ENCODE measurements at places on chromosomes 7 and 10.

- no peak for DNase-seq
Measured at GRCh38 chr7:27079234-27079975, 16.4 kb downstream of the HOXA1 start.

DNA sequence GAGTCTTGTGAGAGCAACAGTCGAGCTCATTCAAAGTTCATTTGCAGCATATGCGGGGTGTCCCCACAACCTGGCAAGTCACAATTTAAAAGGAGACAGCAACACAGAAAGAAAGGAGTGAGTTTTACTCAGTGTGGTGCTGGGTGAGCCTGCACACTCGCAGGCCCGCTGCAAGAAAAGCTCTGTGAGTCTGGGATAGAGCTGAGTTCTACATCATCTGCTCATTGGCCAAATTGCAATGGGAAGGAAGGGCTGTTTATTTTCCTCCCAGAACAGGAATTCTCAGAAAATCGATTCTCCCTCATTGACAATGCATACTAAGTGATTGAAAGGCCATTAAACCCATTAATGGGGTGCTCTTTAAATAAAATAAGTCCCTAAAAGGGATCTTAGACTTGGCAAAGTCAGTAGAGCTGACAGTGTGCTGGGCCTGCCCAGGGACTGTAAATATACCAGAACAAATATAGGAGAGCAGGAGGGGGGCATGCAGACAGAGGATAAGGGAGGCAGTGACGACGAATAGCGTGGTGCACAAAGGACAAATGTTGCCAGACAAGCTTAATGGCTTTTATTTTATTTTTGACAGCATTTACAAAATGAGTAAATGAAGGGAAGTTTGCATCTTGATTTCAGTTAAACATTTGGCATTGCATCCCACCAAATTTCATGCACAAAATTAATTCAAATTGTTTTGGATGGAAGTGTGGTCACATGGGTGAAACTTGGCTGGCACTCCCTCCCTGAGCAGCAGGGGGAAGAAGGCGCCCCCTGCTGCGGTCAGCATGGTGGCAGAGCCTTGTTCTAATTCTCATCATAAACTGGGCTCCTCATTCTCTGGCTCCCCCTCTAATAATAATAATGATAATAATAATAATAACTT, 215.7 kb downstream of the SNX10 start:
- DNase-seq: no peak

GRCh38 chr10:89478085-89478738, 57.2 kb downstream of the SLC16A12 start:
- DNase-seq: no peak

GRCh38 chr7:82429408-82429807, 14.2 kb downstream of the CACNA2D1 start:
- no peak for DNase-seq

- no peak for DNase-seq
Measured at GRCh38 chr7:50149369-50149768, 56.3 kb upstream of the ZPBP start.

- no peak for DNase-seq
Measured at GRCh38 chr10:102131286-102132170, 1.3 kb upstream of the PPRC1 start.

- DNase-seq: no peak
Measured at GRCh38 chr7:134089446-134089845, 37.7 kb upstream of the LRGUK start.

GRCh38 chr7:9608560-9608959, 1175.2 kb downstream of the NXPH1 start:
- DNase-seq: no peak

GRCh38 chr7:90938371-90938770, 325.9 kb upstream of the FZD1 start:
- no peak for DNase-seq

GRCh38 chr7:75613351-75613750, 121.2 kb downstream of the SPDYE5 start:
- DNase-seq: no peak

DNA sequence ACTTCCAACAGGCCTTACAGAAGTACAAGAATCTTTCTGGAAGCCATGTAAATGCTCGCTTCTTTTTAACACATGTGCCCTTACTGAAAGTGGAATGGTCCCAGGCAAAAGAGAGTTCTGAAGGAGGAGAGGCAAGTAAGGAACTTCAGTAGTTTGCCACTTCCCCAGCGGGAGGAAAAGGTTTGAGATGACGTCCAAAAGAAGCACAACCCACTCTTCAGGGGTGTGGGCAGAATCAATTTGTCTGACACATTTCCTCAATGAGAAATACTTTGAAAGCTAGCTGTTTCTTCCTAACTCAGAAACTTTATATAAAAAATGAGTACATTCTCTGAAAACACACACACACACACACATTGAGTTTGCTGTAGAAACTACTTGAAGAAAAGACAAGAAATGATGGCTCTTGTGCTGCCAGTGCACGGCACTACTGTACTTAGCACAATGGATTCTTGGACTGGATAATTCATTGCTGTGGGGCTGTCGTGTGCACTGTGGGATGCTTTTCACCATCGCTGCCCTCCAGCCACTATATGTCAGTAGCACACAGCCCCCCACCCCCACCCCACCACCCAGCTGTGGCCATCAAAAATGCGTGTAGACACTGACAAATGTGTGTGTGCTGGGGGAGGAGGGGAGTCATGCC, 183.0 kb downstream of the SRPK2 start:
- DNase-seq: peak; percentile 25

- DNase-seq: no peak
Measured at GRCh38 chr7:36625247-36625646, 99.0 kb downstream of the AOAH start.

DNA sequence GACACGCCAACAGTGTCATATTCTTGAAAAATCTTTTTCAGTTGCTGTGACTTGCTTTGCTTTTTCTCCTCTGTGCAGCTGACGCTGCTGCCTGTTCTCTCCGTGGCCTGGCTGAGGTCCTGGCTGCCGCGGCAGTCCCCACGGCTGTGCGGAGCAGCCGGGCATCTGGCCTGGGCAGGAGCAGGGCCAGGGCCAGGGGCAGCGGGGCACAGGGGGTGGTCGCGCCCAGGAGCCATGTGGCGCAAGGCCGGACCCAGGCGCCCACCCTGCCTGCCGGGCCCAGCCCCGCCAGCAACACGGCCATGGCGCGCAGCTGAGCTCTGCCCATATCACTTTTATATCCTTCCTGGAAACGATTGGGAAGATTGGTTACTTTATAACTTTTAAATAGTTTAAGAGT, 109.4 kb upstream of the ACBD5 start:
- no peak for DNase-seq

GRCh38 chr10:6175329-6176055, 27.2 kb upstream of the PFKFB3 start:
- DNase-seq: no peak

DNA sequence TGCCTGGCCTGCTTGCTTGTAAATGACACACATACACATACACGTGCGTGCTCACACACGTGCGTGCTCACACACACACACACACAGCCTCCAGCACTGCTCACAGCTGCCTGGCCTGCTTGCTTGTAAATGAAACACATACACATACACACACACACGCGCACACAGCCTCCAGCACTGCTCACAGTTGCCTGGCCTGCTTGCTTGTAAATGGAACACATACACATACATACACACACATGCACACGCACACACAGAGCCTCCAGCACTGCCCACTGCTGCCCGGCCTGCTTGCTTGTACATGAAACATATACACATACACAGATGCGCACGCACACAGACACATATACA, 397.2 kb downstream of the PLXNA4 start:
- DNase-seq: no peak

DNA sequence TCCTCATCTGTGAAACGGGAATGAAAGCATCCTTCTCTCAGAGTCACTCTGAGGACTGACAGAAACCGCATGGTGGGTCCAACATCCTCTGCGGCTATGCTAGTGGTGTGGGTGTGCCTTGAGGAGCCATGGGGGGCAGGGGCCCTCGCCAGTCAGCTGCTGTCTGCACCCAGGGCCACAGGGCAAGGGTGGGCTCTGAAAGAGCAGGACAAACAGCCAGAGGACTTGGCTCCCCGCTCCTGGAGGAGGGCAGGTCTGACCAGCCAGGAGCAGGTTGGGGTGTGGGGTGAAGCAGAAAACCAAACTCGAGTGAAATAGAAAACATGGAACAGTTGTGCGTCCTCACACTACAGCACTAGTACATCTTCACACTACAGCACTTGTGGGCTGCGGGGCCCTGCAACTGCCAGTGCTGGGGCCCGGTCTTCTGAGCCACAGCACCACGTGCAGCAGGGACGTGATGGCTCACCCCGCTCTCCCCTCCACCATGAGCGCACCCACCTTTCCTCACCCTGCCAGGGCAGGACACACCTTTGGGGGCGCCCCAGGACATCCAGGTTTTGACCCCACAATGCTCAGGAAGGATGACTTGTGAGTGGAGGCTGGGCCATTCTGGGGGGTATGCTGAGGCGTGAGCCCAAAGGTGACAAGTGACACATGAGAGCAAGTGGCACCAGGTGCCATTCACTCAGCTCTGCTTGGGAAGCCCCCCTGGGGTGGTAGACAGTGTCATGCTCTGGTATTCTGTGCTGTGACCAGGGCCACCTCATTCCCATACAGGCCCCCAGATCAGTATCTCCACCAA, 96.1 kb upstream of the RET start:
- no peak for DNase-seq

- no peak for DNase-seq
Measured at GRCh38 chr7:138167222-138167621, 91.0 kb downstream of the AKR1D1 start.

- DNase-seq: no peak
Measured at GRCh38 chr10:57338823-57339558, 928.7 kb downstream of the IPMK start.

- no peak for DNase-seq
Measured at GRCh38 chr10:59895629-59896116, 10.7 kb downstream of the CCDC6 start.

DNA sequence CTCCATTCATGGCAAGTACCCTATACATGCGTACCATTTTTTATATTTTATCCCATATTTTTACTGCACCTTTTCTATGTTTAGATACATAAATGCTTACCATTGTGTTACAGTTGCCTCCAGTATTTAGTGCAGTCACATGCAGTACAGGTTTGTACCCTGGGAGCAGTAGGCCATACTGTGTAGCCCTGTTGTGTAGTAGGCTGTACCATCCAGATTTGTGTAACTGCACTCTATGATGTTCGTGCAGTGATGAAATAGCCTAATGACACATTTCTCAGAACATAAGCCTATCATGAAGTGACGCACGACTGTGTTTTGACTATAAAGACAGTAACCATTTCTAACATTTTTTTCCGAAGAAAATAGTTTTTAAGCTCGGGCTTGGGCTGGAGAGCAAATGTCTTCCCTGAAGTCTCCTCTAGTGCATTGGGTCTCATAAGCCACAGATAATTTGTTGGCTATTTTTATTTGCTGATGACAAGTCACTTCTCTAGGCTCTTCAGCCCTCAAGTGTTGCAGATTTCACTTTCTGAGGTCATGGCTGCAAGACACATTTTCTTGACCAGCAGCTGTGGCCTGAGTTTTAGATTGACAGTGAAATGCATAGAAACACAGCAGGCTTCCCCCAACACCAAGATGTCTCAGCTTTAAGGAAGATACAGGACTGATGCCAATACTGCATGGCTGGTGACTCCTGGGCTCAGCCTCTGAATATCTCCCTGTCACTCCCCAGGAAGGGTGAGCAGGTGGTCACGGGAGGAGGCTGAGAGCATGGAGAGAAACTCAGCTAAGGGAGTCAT, 26.9 kb downstream of the EPDR1 start:
- no peak for DNase-seq

- DNase-seq: no peak
Measured at GRCh38 chr10:85413570-85413969, 953.0 kb downstream of the GRID1 start.

GRCh38 chr10:57627642-57628178, 640.0 kb downstream of the IPMK start:
- no peak for DNase-seq

GRCh38 chr10:52491246-52491995, 177.3 kb downstream of the DKK1 start:
- no peak for DNase-seq

GRCh38 chr7:3318874-3319273, 17.8 kb downstream of the SDK1 start:
- no peak for DNase-seq
